Stimulated activated CD8-positive, alpha-beta memory T cell treated with anti-CD3 and anti-CD28 coated beads, Interleukin-7, amount 100 ng/mL, for 48 hours (primary cell): ENCODE measurements at places on chromosomes 6 and 20.

GRCh38 chr6:85537055-85537494, 56.6 kb downstream of the SNX14 start:
- no peak for DNase-seq

DNA sequence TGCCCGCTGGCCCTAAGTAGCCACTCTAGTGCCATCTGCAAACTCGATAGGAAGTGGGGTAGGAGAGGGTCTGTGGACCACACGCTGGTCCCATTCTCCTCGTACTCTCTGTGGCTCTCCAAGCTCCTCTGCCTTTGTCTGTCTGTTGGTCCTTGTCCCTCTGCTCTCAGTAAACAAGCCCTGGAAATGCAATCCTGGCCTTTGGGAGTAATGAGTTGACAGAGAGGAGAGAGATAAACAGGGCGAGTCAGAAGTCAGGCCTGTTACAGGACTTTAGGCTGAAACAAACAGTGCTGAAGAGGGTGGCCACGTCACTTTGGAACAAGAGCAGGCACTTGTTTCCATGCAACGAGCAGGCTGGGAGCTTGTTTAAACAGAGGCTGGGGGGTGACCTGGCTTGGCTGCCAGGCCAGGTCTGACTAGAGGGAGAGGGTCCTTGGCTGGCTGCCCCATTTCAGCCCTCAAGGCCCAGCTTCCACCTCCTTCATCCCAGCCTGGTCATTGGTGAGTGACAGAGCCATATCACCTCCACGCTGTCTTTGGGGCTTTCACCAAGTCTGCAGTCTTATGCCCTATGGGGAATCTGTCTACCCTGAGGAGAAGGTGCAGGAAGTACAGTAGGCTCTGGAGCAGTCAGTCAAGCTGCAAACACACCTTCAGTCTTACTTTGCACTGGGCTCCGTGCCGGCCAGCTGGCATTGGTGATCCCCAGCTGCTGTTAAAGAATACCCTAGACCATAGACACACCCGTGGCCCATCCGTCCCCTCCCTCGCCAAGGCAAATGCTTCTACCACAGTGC, 22.6 kb downstream of the FOXP4 start:
- DNase-seq = no peak

GRCh38 chr6:137799950-137800568, 67.0 kb upstream of the TNFAIP3 start:
- DNase-seq = no peak

DNA sequence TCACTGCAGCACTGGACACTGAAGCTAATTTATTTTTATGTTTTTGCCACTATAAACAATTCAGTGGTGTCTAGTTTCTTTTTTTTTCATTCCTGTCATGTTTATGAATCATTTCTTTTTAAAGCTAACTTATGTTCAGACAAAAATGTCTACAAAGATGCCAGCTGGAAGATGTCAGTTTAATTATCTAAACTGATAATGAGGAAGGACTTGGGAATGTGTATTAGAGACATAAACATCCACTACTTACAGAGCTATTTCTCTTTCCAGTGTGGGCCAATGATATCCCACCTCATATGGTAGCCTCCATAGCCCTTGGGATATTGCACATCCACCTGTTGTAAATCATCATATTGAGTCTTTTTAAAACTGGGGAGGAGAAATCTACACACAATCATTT, 132.1 kb upstream of the FAM184A start:
- DNase-seq = no peak

GRCh38 chr6:77986380-77987034, 333.7 kb downstream of the MEI4 start:
- no peak for DNase-seq

- no peak for DNase-seq
These were observed 4.0 kb downstream of the CUL9 start for GRCh38 chr6:43186019-43186418.

DNA sequence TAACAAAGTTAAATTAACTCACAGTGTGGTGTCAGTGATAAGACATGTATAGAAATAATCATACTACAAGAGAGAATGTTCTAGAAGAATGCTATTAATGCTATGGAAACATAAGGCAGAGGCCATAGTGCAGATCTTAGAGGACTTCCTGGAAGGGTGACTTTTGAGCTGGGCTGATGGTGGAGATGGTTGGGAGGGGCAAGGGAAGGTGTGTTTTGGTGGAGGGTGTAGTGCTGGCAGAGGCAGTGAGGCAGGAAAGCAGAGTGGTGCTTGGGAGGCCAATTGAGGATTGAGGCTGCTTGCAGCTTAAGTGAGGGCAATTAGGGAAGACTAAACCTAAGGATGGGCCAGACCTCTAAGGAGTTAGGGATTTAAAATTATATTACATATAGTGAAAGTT, 58.5 kb upstream of the FNDC1 start:
- no peak for DNase-seq

- DNase-seq = no peak
These were observed 15.4 kb downstream of the LINC00237 start for GRCh38 chr20:21090721-21091120.
